Stimulated activated CD4-positive, alpha-beta T cell treated with anti-CD3 and anti-CD28 coated beads, TNF-alpha, amount 100 ng/mL, for 48 hours (primary cell): ENCODE measurements at places on chromosomes 2 and 18.

- no peak for DNase-seq
These were observed 15.4 kb downstream of the CFAP65 start for GRCh38 chr2:219025637-219026585.

- no peak for DNase-seq
These were observed 238.8 kb upstream of the GCFC2 start for GRCh38 chr2:75949385-75950030.

GRCh38 chr2:182894174-182894573 is 27.7 kb upstream of the FRZB start:
- no peak for DNase-seq

DNA sequence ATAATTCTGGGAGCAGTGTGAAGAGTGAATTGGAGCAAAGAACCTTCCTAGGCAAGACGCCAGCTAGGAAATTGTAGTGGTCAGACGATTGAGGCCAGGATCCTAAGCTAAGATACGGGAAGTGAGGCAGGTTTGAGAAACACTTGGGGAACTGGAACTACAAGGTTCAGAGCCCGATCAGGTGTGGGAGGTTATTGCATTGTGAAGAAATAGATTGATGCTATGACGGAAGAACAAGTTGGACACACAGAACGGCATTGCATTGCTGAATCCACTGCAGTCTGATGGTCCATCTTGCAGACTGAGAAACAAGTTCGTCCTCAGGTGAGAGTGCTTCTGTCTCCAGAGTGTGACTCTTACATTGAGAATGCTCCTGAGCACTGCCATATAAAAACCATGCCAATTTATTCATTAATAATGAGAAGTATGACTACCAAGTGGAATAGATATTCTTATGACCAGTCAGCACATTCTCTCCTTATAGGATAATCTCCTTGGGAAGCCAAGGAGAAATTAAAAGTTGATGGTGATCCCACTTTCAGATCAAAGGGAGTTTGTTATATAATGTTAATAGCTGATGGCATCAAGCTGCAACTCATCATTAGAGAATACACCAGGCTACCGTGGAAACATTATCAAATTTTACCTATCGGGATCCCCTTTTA is 30.9 kb downstream of the ANTXR1 start:
- no peak for DNase-seq

DNA sequence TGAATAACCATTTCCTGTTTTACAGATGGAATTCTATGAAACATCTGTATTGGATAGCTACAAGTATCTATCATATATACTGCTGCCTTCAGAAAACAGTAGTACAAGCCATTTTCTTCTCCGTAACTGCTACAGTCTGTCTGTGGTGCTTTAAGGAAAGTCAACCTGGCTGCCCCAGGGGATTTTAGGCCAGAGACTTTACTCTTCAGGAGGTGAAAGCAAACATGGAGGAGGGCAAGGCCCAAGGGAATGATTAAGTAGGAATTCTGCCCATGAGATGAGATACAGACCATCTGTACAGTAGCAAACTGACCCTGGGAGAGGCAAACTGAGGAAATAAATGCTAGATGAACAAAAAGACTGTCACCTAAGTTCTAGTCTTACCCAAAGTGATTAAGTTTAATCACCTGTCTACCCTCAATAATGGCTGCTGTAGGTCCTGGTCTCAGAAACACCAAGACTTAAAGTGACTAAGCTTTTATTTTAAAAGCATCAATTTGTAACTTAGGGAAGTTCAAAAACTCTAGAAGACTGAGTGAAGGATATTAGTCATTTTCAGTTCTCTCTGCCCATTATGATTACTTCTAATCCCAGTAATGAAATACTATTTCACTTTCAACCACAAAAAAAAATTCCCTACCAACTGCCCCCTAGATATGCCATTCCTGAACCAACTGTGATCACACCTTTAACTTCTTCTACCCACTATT is 14.8 kb downstream of the MBD2 start:
- no peak for DNase-seq

DNA sequence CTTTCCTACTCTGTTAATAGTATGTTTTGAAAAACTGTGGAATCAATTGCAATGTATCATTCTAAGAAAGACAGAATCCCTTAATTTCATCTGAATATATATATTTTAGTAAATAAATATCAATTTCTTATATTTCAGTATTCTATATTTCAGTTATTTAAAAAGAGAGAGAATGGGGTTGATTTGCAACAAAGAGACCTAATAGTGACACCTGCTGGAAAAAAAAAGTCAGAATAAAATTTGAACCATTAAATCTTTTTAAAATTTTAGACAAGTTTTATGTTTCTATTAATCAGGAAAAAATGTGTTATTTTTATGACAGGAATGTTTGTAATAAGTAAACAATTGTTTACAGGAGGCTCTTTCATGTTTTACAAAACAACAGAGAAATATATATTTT is 20.7 kb upstream of the CCNT2 start:
- DNase-seq, result no peak

GRCh38 chr2:12066986-12067385 is 320.6 kb downstream of the LPIN1 start:
- no peak for DNase-seq

GRCh38 chr2:172096626-172097547 is 5.8 kb downstream of the DLX2 start:
- DNase-seq, result no peak
